Activated naive CD4-positive, alpha-beta T cell treated with anti-CD3 and anti-CD28 coated beads for 36 hours (primary cell): ENCODE measurements at places on chromosomes 5 and 9. TPM values are rescaled to one million over a fixed set of nuclear protein-coding genes. Genes with fewer than 3 reads are reported as not detected.

The NR4A3 gene
- total RNA-seq = 3.8 TPM

The TLR4 gene
- total RNA-seq = not detected

The ENHO gene
- 0.19 TPM for total RNA-seq

The MEGF9 gene
- 3.8 TPM for total RNA-seq

The PPP3R2 gene
- total RNA-seq = not detected

The PDE6A gene
- total RNA-seq = not detected

The TGFBI gene
- total RNA-seq = not detected

The IFNK gene
- 0.24 TPM for total RNA-seq

The SOHLH1 gene
- total RNA-seq = not detected

The DMRT3 gene
- total RNA-seq = not detected

The CFAP90 gene
- total RNA-seq = not detected

The DCAF12 gene
- total RNA-seq = 34.0 TPM

The FOXD4L6 gene
- total RNA-seq = not detected

The SAPCD2 gene
- 3.9 TPM for total RNA-seq

The SLC24A2 gene
- total RNA-seq = not detected

The ADAMTSL2 gene
- total RNA-seq = 0.17 TPM

The CCT5 gene
- total RNA-seq = 419 TPM

The ANKH gene
- total RNA-seq = 92.0 TPM

The KIF27 gene
- total RNA-seq = 3.8 TPM

The IFNA16 gene
- not detected for total RNA-seq

The LECT2 gene
- not detected for total RNA-seq

The HSPB3 gene
- total RNA-seq = not detected

The SLC6A3 gene
- total RNA-seq = not detected

The TAF9 gene
- total RNA-seq = 74.9 TPM

The ANKRD31 gene
- 0.36 TPM for total RNA-seq

The IL17B gene
- not detected for total RNA-seq

The CCL27 gene
- total RNA-seq = 0.69 TPM

The CAVIN4 gene
- not detected for total RNA-seq

The GPX8 gene
- total RNA-seq = not detected
